NCI-H82 (cell line): ENCODE measurements at places on chromosomes 2 and 18.

GRCh38 chr2:64711252-64711800 lies 57.6 kb upstream of the SERTAD2 start:
- DNase-seq, result no peak

DNA sequence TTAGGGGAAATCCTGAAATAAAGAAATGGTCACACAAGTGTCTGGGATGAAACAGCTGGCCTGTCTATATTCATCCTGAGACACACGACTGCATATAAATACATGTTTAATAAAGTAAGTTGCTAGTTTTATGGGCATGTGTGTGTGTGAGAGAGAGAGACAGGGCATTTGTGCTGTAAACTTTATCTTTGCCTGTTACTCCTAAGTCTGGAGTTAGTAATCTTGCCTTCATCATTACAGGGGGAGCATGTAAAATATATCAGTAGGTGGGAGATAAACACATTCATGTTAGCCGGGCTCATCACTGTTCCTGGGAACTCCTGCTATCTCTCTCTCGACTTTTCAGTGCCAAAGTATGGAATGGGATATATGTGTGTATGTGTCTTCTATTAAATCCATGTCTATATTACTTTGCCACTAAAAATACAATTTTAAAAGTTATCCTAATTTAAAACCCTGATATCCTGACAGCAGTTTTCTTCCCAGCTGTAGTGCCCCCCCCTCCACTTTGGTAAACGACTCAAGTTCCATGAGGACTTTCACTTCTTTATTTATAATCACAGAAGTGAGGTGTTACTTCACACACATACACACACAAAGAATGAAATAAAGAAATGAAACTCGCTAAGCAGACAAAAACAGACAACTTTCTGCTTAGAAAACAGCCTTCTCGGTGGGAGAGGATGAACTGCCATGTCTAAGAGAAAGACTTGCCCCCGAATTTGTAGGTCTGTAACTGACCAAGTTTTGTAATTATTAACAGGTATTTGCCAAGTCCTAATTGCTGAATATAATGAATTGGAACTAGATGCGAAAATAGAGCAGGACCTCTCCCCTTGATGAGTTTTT lies 947 bp downstream of the ZEB2 start:
- peak; percentile 51 for DNase-seq

GRCh38 chr2:132652474-132652873 lies 17.5 kb downstream of the LYPD1 start:
- peak; percentile 99 for DNase-seq

GRCh38 chr2:98539056-98539735 lies 69.1 kb downstream of the COA5 start:
- no peak for DNase-seq

DNA sequence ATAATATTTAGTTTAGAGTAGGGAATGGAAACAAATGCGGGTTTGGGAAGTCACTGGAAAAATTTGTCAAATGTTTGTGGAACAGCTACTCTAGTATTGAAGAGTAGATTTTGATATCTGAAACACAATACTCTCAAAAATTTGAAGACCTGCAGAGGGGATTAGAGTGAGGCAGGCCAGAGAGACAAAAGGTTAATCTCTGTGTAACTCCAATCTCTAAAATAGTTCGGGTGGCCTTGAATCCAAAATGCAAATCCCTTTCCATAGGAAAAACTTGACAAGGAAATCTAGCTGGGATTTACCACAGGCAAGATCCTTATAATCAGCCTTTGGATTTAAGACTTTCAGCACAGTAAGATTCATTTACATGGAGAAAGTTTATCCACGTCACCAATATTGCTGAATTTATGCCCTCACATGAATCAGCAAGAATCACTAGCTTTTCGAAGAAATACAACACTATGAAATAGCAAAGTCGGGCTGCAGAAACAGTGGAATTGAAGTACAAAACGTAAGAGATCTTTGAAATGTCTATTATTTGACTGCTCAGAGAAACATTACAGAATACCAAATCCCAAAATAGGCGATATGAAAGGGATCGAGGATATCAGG lies 423.7 kb upstream of the ZNF804A start:
- peak; percentile 60 for DNase-seq

- no peak for DNase-seq
These were observed 53.6 kb downstream of the PKDCC start for GRCh38 chr2:42101206-42102023.

- DNase-seq, result peak; percentile 35
These were observed 38.9 kb upstream of the TRIM43 start for GRCh38 chr2:95552911-95553310.

DNA sequence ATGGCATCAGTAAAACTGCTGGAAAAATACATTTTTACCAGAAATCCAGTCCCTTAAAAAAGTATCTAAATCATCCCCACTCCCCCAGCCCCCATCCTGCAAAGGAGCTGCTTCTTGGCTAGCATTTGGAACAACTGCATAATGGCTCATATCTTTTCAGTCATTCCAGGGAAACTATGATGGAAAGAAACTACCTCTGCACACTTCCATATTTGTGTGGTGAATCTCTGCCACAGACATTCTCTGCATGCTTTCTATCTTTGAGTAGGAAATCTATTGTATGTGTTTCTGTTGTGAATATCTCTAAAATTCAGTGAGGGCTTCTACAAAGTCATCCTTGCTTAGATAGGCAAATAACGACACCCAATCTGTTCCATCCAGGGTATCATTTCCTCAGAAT lies 632.3 kb downstream of the LRP1B start:
- DNase-seq, result no peak

GRCh38 chr2:215136669-215137328 lies 1.6 kb downstream of the ABCA12 start:
- peak; percentile 63 for DNase-seq

DNA sequence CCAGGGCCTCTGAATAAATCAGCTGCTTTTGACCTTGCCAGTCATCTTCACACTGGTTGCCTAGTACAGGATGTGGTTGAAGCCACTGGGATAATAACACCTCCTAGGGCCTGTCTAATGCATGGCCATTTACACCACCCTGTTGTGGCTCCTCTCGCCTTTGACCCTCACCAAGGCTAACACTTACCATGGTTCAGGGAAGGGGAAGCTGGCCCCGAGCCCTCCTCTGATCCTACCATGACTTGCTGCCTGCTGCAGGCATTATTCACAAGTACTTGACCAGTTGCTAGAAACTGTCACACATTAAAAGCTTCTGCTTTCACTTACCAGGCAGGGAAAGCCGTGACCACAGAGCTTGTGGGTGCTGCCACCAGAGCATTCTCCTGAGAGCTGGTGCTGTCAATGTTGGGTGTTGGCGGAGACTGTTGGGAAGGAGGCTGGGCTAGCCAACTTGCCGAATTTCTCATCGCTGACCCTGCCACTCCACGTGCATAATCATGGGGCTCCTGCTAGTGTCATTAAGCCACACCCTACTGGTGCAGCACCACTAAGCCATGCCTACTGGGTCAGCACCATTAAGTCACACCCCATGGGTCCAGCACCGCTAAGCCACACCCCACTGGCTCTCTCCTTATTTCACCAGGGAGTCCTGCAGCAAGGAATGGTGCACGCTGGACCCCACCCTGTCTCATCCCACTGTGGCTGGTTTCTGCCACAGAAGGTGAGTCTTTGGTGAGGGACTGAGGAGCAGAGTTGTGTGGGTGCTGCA lies 47.0 kb upstream of the TTC39C start:
- no peak for DNase-seq

- DNase-seq, result no peak
These were observed 468.7 kb downstream of the PID1 start for GRCh38 chr2:228802181-228803071.

- DNase-seq, result peak; percentile 98
These were observed 122.5 kb downstream of the FOXI3 start for GRCh38 chr2:88329815-88330603.

GRCh38 chr2:120669971-120670370 lies 65.7 kb upstream of the GLI2 start:
- DNase-seq, result no peak

DNA sequence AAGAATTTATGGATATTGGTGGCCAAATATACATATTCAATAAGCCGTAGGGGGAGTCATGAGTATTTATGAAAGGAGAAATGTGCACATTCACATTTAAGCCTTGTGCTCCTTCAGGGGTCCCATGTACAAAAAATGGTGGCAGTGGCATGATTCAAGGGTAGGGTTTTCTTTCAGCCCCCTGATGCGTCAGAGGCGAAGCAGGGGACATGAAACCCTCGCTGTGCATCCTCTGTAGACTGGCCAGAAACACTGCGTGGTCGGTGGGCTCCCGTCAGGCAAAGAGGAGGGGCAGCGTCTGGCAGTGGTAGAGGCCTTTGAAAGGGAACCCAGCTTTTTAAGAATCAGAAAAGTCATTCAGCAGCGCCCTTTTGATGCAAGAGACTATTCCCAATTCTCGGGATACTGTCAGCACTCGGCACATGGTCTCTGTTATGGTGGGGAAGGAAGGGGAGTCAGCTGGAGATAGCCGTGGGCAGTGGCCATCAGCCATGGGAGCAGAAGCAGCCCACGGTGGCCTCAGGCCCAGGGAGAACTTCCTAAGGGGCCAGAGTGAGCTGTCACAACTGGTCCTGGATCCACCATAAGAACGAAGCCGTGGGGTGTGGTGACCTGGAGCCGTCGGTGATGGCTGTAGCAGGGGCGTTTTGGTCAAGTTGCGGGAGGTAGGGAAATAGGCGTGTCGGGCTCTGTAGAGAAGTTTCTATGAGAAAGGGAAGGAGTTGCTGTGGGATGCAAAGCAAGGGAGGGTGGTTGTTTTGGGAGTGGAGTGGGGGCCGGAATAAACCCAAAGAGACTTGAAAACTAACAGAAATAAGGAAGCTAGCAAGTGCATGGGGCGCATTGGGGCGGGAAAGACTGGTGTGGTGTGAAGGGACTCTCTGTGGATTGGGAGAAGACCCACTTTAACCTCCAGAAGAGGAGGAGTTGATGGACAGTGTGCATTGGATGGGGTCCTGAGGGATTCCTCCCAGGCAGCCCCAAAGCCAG lies 95.6 kb downstream of the SH3BP4 start:
- no peak for DNase-seq

- peak; percentile 61 for DNase-seq
These were observed 43.4 kb downstream of the ZNF516 start for GRCh38 chr18:76451396-76452331.

GRCh38 chr18:8367217-8367988 lies 241.8 kb upstream of the RAB12 start:
- peak; percentile 67 for DNase-seq

GRCh38 chr18:6203791-6204190 lies 210.9 kb downstream of the L3MBTL4 start:
- no peak for DNase-seq

DNA sequence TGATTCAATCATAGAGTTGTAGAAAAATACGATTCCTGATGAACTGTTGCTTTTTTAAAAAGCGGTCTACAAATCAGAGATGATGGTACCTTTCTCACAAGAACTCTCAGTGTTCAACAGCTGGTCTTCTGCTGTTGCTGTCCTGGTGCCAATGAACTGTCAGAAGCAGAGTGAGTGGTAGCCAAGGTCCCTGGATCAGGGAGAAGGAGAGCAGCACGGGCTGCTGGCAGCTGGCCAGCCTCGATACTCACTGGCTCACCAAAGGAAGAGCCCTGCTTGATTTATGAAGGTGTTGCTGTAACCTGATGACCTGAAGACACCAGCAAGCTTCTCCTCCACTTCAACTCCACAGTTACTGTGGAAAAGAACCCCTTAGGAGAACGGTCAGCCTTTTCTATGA lies 300.8 kb upstream of the SOX11 start:
- DNase-seq, result peak; percentile 76

DNA sequence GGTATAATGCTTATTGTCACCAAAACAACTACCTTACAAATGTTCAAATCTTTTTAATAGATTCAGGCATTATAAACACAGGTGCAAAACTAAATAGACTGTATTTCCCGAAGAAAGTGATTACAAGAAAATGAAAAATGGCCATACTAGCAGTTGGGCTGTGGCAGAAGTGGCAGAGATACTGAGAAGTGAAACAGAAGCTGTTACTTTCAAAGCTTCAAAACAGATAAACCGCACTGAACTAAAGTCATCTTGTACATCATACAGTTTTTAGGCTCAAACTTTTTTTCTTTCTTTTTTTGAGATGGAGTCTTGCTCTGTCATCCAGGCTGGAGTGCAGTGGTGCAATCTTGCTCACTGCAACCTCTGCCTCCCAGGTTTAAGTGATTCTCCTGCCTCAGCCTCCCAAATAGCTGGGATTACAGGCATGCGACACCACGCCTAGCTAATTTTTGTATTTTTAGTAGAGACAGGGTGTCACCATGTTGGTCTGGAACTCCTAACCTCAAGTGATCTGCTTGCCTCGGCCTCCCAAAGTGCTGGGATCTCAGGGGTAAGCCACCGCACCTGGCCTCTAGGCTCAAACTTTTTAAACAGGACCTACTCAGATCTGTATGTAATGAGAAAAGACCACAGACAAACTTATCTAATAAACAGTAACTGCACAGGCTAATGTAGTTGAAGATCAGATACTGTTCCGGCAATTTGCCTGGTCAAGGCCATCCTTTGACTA lies 77.9 kb upstream of the SATB2 start:
- DNase-seq, result no peak

- DNase-seq, result no peak
These were observed 14.6 kb downstream of the GULP1 start for GRCh38 chr2:188306271-188306670.

- DNase-seq, result peak; percentile 8
These were observed 1305.5 kb upstream of the NXPH2 start for GRCh38 chr2:140085674-140086073.

GRCh38 chr18:24811950-24812681 lies 351.7 kb downstream of the HRH4 start:
- DNase-seq, result no peak

DNA sequence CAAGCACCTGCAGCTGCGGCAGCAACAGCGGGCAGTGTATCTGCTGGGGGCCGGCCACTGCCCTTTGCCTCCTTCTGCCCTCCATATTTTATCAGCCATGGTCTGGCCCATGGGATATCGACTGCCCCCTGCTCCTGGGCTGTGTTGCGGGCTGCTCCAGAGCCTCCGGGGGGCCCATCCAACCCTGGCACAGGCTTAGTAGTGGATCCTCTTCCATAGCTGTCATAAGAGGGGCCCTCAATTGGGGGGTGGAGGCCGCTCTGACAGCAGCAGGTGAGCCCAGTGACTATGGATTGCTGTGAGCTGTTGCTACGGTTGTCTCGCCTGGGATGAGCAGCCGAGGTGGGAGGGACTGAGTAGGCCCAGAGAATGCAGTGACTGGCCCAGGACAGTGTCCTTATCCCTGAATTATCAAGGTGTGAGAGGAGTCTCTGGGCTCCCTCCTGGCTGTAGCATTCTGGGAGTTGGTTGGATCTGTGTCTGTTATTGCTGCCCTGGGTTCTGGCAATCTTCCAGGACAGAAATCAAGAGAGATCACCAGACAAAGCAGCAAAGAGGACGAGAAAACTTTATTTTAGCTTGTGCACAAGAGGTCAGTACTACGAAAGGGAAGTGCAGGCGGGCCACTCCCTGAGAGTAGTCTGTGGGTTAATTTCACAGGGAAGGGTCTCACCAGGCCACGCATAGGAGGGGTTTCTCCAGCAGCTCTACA lies 145.1 kb downstream of the ASB1 start:
- DNase-seq, result no peak
